ENCODE measurements at places on chromosomes 6 and 20. TPM values are rescaled to one million over a fixed set of nuclear protein-coding genes. Genes with fewer than 3 reads are reported as not detected.

FKBP1C gene
- 0.41 TPM for total RNA-seq

GPX5 gene
- total RNA-seq: not detected

GRCh38 chr6:53917464-53917842 lies 122.6 kb downstream of the LRRC1 start:
- DNase-seq: no peak

DNA sequence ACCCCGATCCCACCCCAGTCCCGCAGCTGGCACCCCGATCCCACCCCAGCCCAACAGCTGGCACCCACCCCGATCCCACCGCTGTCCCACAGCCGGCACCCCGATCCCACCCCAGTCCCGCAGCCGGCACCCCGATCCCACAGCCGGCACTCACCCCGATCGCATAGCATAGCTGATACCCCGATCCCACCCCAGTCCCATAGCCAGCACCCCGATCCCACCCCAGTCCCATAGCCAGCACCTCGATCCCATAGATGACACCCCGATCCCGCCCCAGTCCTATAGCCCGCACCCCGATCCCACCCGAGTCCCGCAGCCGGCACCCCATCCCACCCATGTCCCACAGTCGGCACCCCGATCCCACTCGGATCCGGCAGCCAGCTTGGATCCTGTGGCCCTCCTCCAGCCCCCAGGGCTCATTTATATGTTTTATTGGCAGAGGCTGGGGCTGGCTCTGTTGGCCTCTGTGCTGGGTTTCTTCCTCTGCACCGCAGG lies 897 bp upstream of the GMEB2 start:
- no peak for DNase-seq

DNA sequence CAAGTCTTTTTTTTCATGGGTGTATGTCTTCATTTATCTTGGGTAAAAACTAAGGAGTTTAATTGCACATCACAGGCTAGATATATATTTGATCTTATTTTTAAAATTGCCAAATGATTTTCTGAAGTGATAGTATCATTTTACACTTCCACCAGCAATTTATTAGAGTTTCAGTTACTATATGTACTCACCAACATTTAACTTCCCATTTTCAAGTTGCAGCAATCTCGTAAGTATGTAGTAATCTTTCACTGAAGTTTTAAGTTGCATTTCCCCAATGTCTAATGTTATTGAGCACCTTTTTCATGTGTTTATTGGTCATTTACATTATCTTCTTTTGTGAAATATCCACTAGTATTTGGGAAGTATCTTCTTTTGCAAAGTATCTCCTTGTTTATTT lies 277.4 kb upstream of the CNR1 start:
- no peak for DNase-seq

- DNase-seq: no peak
Measured at GRCh38 chr6:147479857-147480256, 28.6 kb upstream of the SAMD5 start.

DNA sequence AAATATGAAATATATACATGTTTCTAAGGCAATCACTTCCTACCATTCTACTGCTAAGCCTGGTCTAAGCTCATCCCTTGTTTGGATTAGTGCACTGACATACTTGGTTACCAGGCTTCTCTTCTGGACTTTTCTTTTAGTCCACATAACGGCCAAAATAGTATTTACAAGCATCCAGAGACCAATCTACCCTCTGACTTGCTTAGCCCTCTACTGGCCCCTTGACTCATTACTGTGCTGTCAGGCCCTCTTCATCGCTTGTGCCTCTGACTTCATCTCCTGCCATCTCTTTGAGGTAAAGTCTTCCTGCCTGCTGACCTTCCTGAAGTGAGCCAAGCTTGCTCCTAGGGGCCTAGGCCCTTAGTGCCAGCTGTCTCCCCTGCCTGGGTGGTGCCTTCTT lies 35.1 kb downstream of the TULP4 start:
- no peak for DNase-seq

GRCh38 chr6:29509239-29509638 lies 21.5 kb upstream of the MAS1L start:
- DNase-seq: no peak

DNA sequence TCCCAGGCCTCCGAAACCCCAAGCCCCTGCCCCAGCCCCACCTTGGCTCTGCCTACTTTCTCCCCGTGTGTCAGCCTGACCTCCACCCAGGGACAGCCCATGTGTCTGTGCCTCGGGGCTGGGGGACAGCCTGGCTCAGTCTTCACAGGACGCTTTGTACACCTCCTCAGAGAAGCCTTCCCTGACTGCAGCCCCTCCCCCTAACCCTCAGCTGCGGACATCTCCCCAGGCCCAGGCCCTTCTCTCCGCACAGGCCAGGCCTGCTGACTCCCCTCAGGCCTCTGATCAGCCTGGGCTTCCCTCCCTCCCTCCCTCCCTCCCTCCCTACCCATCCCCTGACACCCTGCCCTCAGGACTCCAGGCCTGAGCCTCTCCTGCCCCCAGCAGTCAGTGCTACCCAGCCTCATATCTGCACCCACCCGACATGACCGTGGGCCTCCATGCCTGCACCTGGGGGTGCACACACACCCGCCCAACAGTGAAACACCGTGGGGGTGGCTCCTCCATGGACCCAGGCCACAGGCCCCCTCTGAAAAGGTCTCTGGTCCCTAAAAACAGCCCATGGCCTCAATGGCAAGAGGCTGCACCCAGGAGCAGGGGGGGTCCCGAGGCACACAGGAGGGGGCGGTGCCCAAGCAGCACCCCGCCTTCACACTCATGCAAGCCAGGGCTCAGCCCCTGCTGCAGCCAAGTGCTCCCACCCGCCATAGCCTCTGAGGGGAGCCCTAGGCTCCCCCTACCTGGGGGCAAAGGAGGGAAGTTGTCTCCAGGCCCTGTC lies 12.9 kb downstream of the LAMA5 start:
- no peak for DNase-seq

- DNase-seq: no peak
Measured at GRCh38 chr20:59777814-59778575, 155.4 kb downstream of the SYCP2 start.
